NCI-H187 (cell line): ENCODE measurements at places on chromosomes 5 and 9.

DNA sequence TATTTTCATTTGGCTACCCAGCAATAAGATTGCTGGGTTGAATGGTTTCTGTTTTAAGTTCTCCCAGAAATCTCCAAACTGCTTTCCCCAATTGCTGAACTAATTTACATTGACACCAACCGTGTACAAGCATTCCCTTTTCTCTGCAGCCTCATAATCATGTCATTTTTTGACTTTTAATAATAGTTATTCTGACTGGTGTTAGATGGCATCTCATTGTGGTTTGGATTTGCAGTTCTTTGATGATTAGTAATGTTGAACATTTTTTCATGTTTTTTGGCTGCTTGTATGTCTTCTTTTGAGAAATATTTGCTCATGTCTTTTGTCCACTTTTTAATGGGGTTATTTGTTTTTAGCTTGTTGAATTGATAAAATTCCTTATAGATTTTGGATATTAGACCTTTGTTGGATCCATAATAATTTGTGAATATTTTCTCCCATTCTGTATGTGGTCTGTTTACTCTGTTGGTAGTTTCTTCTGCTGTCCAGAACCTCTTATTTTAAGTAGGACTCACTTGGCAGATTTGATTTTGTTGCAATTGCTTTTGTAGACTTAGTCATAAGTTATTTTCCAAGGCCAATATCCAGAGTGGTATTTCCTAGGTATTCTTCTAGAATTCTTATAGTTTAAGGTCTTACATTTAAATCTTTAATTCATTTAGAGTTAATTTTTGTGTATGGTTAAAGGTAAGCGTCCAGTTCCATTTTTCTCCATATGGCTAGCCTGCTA, 793.7 kb downstream of the BRINP1 start:
- DNase-seq = no peak

DNA sequence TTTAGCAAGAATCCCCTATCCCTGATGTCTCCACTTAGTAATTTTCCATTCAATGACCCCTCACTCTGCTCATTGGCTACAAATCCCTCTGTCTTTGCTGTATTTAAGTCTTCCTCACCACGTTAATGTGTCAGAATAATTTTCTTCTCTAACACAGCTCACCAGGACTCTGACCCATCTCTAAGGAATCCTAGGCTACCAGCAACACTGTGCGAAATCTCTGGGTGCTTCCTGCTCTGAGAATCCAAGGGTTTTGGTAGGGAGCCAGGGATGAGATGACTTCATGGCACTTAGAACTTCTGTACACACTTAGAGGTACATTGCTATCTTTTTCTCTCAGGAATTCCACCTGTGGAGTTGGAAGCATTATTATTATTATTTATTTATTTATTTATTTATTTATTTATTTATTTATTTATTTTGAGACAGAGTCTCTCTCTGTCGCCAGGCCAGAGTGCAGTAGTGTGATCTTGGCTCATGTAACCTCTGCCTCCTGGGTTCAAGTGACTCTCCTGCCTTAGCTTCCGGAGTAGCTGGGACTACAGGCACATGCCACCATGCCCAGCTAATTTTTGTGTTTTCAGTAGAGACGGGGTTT, 53.5 kb downstream of the FOXI1 start:
- no peak for DNase-seq

- no peak for DNase-seq
Measured at GRCh38 chr5:149071756-149072155, 8.9 kb upstream of the SH3TC2 start.

- DNase-seq = no peak
Measured at GRCh38 chr5:171418982-171419687, at the start of gene FGF18. Gene FGF18, plus strand, starts transcription at chr5:171419647. Its CDS starts 553 bp downstream, at chr5:171420200.

- no peak for DNase-seq
Measured at GRCh38 chr5:176362233-176362490, 598 bp upstream of the KIAA1191 start.

- DNase-seq = no peak
Measured at GRCh38 chr5:116305899-116306298, 221.1 kb downstream of the COMMD10 start.

- DNase-seq = no peak
Measured at GRCh38 chr5:149702934-149703646, 27.0 kb upstream of the PPARGC1B start.

DNA sequence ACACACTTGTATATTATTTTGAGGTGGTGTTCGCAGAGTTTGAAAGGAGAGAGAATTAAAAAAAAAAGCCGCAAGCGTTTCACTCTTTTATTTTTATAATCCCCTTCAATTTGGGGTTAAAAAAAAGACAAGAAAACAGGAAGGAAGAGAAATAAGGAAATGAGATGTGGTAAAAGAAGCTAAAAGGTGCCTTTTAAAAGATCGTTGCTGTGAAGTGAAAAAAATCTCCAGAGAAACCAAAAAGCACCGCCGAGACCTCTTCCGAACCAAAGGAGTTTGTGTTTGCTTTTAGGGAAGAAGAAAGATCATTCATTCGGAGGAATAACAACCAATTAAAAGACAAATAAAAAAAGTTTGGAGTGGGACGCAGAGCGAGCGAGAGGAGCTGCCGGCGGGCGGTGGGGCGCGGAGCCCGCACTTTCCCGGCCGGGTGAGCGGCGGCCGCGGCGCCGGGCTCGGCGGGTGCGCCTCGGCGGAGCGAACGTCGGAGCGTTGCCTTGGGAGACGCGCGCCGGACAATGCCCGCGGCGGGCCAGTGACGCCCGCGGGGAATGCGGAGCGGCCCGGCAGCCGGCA, 355 bp downstream of the TLE4 start:
- DNase-seq = no peak

DNA sequence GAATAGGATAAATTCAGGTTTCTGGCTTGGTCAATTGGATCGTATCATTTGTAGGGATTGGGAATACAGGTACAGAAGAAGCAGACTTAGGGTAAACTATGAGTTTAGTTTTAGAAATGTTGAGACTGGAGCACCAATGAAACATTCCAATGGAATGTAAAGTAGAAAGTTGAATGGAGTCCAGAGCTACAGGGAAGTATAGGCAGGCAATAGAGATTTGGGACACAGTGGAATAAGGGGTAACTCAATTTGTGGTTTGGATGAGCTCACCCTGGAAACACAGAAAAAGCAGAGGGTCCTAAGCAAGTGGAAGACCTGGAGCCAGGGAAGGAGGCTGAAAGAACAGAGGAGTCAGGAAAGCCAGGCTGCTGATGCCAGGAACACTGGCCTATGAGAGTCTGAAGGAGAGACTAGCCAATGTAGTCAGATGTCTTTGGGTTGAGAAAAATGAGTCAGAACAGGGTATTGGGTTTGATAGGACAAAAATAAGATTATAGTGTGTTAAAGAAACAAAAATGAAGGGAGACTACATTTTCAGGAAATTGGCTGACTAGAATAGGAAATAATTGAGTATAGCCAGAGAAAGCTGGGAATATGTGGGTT, 72.8 kb downstream of the STARD4 start:
- no peak for DNase-seq

GRCh38 chr9:129007035-129007765, 20.9 kb downstream of the SH3GLB2 start:
- no peak for DNase-seq

GRCh38 chr5:126869005-126869451, 92.1 kb downstream of the LMNB1 start:
- DNase-seq = peak; percentile 28

- no peak for DNase-seq
Measured at GRCh38 chr9:102975251-102975650, 19.9 kb upstream of the CYLC2 start.

DNA sequence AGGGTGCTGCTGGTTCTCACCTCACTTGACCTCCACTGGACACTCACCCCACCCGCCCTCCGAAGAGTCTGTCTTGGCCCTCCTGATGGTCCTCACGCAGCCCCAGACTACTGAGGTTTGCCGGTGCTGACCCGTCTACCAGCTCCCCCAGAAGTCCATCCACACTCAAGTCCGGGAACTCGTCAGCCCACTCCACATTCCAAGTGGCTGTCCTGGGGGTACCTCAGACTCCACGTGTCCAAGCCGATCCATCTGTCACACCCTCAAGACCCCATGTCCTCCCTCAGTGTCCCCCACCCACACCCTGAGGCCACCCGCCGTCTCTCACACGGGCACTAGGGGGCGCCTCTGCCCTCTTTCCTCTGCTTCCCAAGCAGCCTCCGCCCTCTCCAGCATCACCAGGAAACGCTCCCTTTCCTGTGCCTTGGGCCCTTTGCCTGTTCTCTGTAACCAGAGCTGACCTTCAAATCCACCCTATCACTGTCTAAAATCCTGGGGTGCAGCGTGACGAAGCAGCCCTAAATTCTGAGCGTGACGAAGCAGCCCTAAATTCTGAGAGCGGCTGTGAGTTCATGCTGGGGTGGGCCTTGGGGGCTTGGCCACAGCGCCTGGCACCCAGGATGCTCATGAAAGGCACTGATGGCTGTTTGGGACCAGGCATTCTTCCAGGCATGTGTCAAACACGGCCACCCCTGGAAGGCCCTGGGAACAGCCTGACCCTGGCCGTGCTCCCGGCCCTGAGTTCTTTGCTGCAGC, 95.7 kb downstream of the KCNT1 start:
- DNase-seq = no peak

GRCh38 chr5:58335518-58335917, 124.4 kb downstream of the PLK2 start:
- DNase-seq = no peak

- DNase-seq = no peak
Measured at GRCh38 chr5:106757672-106758071, 913.1 kb downstream of the EFNA5 start.

- DNase-seq = no peak
Measured at GRCh38 chr5:163789870-163790269, 284.5 kb downstream of the MAT2B start.

GRCh38 chr5:54743997-54744788, 226.6 kb downstream of the SNX18 start:
- no peak for DNase-seq

DNA sequence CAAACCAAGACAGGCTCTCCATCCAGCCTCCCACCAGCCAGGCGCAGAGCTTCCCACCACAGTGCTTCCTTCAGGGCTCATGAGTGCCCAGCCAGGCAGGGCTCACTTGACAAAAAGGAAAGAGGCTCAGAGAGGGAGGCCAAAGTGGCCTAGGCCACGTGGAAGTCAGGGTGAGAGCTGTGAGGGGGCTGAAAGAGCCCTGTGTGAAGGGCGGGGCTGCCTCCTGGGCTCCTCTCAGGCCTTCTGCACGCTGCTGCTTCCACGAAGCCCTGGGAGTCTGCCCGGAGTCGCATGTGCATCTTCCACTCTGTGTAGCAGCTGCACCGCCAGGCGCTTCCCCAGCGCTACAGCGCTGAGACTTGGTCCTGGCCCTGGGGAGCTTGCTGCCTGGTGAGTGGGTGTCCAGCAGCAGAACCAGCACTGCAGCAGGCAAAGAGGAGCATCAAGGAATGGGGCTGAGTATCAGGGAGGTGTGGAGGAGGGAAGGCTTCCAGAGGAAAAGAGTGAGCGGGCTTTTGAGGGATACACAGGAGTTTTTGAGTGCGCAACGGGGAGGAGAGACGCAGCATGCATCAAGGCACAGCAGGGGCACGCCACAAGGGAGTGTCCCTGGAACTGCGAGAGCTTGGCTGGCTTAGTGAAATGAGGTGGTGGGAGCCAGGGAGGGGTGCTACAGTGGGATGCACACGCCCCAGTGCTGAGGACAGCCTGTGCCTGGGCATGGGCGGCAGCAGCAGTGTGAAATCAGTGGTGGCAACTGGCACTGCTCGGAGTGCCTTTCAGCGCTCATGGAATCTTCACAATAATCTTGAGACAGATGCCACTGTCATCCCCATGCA, 178.0 kb downstream of the GAPVD1 start:
- DNase-seq = no peak

DNA sequence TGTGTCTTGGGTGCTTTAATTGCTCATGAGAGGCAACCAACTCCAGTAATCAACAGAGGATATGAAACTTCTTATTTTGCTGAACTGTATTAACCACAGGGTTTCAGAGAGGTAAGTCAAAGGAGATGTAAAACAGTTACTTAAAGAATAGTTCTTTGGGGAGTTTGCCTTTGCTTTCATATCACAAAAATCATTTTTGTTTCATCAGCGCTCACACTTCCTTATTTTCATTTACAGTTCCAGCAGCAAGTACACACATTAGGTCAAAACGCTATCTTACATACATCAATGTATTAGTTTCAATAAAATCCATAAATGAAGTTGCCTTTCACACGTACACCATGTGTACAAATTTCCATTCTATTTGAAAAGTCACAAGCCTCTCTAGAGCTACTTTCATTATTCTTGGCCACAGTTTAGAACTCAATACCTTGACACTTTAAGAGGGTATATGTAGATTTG, 50.1 kb downstream of the ST8SIA4 start:
- no peak for DNase-seq

DNA sequence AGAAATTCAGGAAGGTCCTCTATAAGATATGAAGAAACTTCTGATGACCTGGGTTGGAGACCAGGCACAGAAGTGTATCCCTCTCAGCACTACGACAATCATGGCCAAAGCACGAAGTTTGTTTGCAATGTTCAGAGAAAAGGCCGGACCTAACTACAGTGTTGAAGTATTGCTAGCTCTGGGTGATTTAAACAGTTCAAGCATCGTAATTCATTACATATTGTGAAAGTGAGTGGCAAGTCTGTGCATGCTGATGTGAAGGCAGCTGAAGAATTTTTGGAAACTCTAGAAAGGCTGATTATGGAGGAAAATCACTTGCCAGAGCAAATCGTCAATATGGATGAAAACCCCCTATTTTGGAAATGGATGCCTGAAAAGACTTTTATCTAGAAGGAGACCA, 67.2 kb upstream of the PANK3 start:
- DNase-seq = no peak

DNA sequence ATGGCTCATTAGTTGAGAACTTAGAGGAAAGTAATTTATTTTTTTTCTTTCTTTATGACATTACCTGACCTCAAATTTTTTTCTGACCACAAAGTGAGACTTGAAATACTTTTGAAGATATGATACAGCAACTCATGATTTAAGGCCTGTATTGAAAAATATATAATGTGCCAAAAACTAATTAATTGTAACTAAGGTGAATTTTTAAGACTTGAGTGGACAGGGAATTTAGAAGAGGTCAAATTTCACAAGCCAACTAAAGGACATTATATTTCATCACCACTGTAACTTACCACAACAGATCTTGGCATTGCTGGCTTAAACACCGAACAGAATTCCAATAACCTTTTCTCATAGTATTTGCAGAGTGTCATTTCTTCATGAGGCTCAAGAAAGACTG, 1.8 kb downstream of the CCNH start:
- no peak for DNase-seq

DNA sequence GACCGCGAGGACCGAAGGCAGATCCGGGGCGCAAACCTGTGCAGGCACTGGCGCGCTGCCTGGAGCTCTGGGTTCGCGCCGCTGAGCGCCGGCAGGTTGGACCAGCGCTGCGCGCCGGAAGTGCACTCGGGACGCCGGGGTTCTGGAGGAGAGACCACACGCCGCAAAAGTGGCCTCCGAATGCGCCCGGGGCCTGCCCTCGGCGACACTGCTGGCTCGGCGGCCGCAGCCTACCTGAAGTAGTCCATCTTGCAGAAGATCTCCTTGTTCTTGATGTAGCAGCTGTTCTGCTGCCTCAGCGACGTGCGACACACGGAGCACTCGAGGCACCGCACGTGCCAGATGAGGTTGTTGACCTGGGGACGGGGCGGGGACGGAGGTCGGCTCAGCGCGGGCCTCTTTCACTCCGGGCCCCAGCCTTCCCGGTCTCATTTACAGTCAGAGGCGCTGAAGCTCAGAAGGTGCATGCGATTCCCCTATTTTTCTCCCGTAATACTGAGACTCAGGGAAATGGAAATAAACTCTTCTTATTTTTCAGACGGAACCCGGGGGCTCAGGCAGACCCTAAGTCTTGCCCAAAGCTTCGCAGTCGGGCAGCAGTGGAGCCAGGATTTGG, 2.5 kb downstream of the LHX6 start:
- DNase-seq = no peak

- DNase-seq = no peak
Measured at GRCh38 chr9:17824616-17825264, 245.9 kb downstream of the SH3GL2 start.
